ENCODE measurements at places on chromosomes 1 and 21. TPM values are rescaled to one million over a fixed set of nuclear protein-coding genes. Genes with fewer than 3 reads are reported as not detected.

HSPB7 gene
- 0.17 TPM for total RNA-seq

MRPL24 gene
- total RNA-seq, result 86.1 TPM

HIVEP3 gene
- 4.5 TPM for total RNA-seq

COG2 gene
- total RNA-seq, result 17.2 TPM

SELL gene
- total RNA-seq, result 0.17 TPM

PLCH2 gene
- 157 TPM for total RNA-seq

GOLT1A gene
- not detected for total RNA-seq

Data from mammary epithelial cell (primary cell).